NCI-H1694 treated with DMSO at 0.1 percent for 48 hours (cell line): ENCODE measurements at places on chromosomes 13 and 19.
A peak's percentile ranks its signal among the peaks of the same experiment; 100 is the strongest.

- no peak for DNase-seq
These were observed 848.1 kb upstream of the SLITRK1 start for GRCh38 chr13:84730376-84730775.

- peak; percentile 0 for DNase-seq
These were observed 11.0 kb upstream of the ZNF573 start for GRCh38 chr19:37790244-37790925.

DNA sequence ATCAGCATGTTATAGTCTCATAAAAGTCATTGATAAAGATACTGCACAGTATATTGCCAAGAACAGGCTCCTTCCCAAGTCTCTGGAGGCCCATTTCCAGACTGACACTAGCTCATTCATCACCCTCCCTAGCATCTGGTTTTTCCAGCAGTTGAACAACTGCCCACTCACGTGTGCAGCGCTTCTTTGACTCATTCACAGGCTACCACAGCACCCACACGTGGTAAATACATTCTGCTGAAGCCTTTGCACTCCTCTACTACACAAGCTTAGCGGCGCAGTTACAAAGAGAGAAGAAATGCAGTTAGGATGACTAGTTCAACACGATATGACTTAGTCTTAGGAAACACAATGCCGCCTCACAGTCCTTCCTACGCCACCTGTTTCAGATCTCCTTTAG lies 87.7 kb downstream of the DOCK9 start:
- peak; percentile 29 for DNase-seq

GRCh38 chr13:74134777-74135325 lies 647 bp upstream of the KLF12 start:
- peak; percentile 47 for DNase-seq

GRCh38 chr13:92912629-92913028 lies 314.0 kb upstream of the GPC6 start:
- no peak for DNase-seq

DNA sequence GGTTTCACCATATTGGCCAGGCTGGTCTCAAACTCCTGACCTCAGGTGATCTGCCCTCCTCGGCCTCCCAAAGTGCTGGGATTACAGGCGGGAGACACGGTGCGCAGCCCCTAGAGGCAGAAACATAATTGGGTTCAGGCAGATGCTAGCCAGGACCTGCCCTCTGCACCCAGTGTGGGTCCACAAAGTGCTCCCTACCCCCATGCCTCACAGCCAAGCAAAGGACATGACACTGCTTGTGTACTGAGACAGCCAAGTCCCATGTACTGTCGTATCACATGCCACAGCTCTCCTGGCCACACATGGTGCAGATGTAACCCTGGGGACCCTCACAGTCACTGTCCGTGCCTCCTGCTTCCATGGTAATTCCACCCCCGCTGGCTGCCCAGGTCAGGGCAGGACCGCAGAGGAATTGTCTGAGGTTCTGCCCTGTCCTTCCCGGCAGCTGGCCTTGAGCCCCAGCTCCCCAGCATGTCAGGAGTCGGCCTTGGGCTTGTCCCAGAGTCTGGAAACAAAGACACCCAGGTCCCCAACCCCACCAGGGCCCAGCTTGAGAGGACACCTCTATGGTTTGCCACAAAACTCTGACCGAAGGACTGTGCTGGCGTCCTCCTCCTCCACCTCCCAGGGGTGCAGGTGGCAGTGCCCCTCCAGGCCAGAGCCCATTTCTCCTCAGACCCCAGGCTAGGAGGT lies 7.6 kb downstream of the PRR36 start:
- DNase-seq, result no peak

- DNase-seq, result no peak
These were observed 15.3 kb upstream of the ERICH6B start for GRCh38 chr13:45630791-45631190.

GRCh38 chr13:76596216-76596615 lies 290.0 kb downstream of the KCTD12 start:
- DNase-seq, result no peak

- DNase-seq, result no peak
These were observed 758 bp downstream of the BAX start for GRCh38 chr19:48955308-48955958.

DNA sequence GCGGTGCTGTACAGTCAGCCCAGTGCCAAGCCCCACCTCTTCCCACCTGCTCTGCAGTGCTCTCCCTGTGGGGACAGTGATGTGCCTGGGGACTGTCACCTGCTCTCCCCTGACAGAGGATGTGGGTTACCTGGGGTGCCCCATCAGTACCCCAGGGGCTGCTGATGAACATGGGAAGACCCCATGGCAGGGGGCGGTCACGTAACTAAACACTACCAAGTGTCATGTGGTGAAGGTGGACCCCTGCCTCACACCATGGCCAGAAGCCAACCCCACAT lies 12.7 kb downstream of the KDM4B start:
- DNase-seq, result no peak

- no peak for DNase-seq
These were observed 50.4 kb downstream of the TEX29 start for GRCh38 chr13:111370570-111371535.

DNA sequence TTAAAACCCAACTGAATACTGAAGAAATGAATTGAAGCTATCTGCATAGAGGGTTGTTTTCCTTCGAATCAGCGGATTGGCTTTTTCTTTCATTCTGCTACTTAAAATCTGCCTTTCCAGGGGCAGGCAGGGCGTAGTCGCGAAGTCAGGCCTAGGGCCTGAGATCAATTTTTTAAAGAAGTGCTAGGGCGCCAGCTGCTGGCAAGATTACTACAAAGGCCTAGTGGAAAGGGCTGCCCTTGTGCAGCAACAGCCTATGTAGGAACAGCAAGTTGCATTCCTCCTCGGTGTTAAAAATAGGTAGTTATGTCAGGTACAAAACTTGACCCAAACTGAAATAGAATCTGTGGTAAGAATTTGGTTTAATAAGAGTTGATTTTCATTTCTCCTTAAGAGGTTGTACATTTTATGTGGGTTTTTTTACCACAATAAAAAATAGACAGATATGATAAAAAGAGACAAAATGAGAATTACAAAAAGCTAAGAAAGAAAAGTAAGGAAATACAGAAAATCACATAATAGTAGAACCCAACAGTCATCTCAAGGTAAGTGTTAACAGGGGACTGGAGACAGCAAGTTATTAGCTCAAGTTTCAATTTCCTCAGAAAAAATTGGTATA lies 9.5 kb upstream of the URAD start:
- peak; percentile 24 for DNase-seq

DNA sequence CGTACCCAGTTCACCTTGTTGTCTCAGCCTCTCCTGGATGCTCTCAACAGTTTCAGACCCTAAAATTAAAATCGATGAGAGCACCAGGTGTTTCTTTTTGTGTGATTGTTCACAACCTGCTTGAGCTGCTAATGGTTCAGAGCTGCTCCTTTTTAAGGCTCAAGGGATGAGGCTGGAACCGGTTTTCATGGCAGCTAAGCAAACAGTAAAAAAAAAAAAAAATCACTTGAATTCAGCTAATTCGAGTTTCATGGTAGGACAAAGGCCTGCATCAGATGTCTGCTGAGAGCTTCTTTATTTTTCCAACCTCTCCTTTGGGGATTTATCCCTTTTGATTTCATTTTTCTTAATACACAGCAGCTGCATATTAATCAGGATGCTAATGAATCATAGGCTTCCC lies 6.5 kb downstream of the SYCE2 start:
- DNase-seq, result no peak

DNA sequence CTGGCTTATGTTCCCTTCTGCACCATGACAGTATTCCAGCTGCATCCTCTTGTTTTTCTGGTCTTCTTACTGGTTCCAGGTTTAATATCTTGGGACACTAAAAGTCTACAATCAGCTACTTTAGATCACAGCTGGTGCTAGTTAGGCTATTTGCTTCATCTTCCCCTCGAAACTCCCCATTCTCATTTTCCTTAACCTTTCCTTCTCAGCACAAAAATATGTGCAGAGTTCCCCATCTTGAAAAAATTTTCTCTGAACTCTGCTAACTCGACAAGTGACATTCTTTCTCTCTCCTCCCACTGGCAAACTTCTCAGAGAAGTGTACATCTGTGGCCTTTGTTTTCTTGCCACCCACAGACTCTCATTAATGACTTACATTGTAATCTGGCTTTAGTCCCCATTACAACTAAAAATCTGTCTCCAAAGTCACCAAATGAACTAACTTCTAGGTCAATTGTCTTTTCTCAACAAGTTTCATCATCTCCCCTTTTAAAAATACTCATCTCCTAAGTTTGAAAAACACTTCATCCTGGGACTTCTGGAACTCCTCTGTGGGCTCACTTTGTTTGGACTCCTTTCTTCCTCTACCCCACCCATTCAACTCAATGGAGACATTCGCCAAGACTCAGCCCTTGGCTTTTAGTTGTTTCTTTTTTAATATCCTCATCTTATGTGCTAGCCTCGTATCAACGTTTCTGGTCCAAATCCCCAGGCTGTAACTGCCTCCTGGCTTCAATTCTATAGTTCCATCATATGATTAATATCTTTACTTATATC lies 7.1 kb upstream of the KL start:
- no peak for DNase-seq

DNA sequence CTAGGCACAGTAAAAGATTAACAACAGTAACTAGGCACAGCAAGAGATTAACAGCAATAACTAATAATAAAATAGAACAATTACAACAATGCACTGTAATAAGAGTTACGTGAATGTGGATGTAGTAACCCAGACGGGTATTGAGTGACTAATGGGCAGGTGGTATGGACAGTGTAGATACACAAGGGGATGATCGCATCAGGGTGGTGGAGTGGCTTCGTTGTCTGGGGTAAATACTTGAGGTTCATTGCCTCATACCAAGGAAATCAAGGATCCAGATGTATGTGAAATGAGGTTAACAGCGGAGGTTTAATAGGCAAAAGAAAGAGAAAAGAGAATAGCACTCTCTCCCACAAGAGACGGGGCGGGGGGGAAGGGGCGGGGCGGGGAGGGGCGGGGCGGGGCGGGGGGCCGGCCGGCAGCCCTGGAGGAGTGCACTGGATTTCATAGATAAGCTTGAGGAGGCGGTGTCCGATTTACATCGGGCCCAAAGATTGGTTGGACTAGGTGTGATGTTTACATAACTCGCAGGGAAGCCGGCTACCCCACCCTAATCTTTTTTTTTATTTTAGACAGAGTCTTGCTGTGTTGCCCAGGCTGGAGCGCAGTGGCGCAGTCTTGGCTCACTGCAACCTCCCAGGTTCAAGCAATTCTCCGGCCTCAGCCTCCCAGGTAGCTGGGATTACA lies 106.3 kb downstream of the KCTD15 start:
- DNase-seq, result no peak

- DNase-seq, result peak; percentile 88
These were observed 1.5 kb upstream of the SLC17A7 start for GRCh38 chr19:49442771-49443365.

- DNase-seq, result no peak
These were observed at the start of gene IL12RB1 for GRCh38 chr19:18086590-18087138. Gene IL12RB1 (minus strand): TSS chr19:18086934. CDS start chr19:18086823, 111 bp downstream.

- no peak for DNase-seq
These were observed 150.7 kb downstream of the ABCC4 start for GRCh38 chr13:95150555-95150954.

DNA sequence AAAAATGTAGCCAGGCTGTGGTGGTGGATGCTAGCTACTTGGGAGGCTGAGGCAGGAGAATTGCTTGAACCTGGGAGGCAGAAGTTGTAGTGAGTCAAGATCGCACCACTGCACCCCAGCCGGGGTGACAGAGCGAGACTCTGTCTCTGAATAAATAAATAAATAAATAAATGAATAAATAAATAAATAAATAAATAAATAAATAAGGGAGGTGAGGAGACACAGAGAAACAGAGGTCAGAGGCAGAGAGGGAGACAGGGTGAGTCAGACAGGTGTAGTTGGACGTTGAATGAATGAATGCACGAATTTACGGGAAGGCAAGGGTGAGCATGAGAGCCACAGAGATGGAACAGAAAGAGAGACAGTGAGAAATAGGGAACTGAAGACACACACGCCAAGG lies 3.1 kb downstream of the RAB4B start:
- DNase-seq, result no peak

DNA sequence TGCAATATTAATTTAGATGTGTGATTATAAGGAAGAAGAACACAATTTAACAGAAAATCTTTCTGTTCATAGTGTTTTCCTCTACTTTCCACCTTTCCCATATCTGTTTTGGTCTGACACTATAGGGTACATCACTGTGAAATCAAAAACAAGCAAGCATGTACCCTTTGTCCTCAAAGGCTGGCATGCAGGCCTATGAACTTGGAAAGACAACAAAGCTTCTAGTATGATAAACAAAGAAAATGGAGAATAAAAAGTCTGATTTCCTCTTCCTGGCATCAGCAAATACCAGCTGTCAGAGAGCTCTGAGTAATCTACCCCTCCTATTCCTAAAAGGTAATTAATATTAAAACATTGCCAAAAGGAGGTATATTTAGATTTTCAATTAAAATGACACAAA lies 5.6 kb upstream of the NEK3 start:
- DNase-seq, result no peak

DNA sequence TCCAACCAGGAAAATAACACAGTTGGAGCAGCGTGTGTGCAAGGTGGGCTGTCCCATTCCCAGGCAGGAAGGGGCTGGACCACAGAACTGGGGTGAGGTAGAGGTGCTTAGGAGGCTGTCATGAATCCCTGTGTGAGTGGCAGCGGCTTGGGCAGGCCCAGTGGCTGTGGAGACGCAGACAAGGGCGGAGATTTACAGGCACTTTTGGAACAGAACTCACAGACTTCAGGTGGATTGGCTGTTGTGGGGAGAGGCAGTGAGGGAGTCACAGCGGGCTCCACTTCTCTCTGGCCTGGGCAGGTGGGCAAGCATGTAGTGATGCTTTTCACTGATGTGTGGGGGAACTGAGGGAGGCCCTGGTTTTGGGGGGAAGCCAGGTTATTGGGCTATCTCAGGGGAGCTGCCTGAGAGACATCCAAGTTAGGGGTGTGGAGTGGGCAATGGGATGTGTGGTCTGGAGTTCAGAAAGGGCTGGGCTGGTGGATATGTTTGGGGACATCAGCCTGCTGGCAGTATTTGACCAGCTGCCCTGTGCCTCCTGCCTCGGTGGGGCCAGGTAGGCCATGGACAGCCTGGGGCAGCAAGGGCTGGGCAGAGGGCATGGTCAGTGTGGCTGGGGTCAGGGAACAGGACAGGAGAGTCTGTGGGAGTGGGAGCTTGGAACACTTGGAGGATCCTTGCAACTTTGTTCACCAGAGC lies 27.0 kb upstream of the ZNF492 start:
- no peak for DNase-seq

DNA sequence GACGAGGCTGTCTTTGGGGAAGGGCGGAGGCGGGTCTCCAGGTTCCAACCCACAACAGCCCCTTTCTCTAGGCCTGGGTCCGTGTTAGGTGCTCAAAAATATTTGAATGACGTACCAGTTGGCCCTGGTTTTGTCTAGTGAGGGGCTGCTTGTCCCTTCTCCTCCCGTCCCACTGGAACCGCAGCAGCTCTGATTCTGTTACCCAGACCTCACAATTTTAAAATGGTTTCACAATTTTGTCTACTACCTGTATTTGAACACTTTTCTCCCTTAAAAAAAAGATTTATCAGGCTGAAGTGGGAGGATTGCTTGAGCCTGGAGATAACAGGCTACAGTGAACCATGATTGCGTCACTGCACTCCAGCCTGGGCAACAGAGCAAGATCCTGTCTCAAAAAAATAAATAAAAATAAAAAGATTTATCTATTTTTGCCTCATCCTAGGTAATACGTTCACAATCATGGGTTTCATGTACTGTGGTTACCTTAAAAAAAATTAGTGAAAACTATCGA lies 1.3 kb upstream of the IRF2BP1 start:
- DNase-seq, result no peak
